Smooth muscle cell of the umbilical artery (primary cell): ENCODE measurements at places on chromosomes 6 and 20. TPM values are rescaled to one million over a fixed set of nuclear protein-coding genes. Genes with fewer than 3 reads are reported as not detected.

Gene TNFRSF6B
- total RNA-seq, result 16.3 and 95.5 TPM in 2 replicates

Gene MDN1
- total RNA-seq, result 27.9 and 41.3 TPM in 2 replicates

Gene TRIM31
- not detected in 2 replicates for total RNA-seq

Gene SLPI
- total RNA-seq, result not detected in 2 replicates

Gene PRRT1
- total RNA-seq, result 0.09 TPM in 1 of 2 replicates, not detected in the other

Gene C20orf202
- total RNA-seq, result not detected in 2 replicates

Gene WFDC12
- not detected in 2 replicates for total RNA-seq

Gene C4B
- 2.1 and 3.9 TPM in 2 replicates for total RNA-seq

Gene SUMO4
- total RNA-seq, result 2.1 and 3.2 TPM in 2 replicates

Gene ELOVL4
- total RNA-seq, result 7.1 and 7.6 TPM in 2 replicates

Gene ERVFRD-1
- not detected in 2 replicates for total RNA-seq
